ENCODE measurements at places on chromosomes 3 and 15.
A peak's percentile ranks its signal among the peaks of the same experiment; 100 is the strongest.

GRCh38 chr3:4067893-4068292 lies 235.3 kb upstream of the SETMAR start:
- no peak for DNase-seq

DNA sequence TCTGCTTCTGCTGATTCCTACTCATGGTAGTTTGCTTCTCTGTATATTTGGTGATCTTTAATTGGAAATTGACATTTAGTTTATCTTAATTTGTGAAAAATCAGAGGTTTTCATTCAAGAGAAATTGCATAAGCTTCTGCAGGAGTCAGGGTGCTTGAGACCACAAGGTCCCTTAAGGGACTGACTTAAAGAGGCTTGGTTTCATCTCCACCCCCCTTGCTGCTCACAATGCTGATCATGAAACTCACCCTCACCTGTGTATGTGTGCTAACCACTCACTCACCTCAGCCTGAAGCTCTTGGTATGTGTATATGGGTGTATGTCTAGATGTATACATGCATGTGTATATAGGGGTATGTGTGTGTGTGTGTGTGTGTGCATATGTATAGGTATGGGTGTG lies 11.4 kb downstream of the PGPEP1L start:
- no peak for DNase-seq

DNA sequence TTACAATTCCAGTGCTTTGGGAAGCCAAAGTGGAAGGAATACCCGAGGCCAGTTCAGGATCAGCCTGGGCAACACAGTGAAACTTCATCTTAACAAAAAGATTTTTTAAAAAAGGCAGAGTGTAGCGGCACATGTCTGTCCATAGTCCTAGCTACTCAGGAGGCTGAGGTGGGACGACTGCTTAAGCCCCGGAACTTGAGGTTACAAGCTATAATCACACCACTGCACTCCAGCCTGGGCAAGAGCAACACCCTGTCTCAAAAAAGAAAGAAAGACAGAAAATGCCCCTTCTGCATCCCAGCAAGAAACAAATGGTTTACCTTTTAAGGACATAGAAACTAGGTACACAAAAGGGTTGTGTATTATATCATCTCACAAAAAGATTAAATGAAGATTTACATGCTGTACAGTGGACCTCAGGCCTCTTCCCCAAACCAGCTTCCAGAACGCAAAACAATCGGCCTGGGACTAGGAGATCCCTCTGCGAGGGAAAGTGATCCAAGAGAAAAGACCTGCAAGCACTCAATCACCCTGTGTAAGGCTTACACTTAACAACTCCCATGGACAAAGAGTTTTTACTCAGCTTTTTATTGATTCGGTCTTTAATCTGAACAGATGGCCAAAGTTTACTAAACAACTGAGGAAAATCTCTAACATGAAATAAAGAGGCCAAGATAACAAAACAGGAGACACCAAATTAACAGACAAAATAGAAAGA lies 21.2 kb downstream of the TFDP2 start:
- DNase-seq: no peak

DNA sequence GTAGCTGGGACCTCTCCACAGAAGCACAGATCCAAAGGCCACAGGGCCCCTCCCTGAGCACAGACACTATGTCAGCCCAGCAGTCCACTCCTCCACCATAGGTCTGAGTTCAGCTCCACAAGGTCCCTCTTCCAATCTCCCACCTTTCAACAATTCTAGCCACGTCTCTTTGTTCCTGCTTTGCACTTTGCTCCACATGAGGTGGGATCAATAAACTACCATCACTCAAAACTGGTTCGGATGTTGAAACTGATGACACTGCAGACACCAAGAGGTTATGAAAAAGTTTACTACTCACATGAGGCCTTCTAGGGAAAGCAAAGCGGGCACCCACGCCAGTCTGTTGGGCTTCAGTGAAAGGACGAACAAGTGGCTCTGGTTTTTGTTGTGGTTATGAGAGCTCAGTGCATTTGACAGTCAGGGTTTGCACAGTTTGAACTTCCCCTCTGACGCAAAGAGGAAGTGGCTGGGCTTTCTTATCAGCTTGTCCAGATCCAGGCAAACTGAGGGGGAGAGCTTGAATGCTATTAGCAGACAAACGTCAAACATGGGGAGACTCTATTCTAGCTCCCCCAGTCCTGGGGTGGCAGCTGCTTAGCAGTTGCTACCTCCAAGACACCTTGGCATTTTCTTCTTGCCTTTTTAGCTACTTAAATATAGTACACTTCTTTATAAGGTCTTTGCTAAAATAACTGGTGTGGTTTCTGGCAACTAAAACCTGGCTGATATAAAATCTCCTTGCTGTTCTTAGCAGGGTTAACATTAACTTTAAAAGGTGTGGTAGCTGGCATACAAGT lies 37.8 kb downstream of the ZNF445 start:
- DNase-seq: peak; percentile 29

- DNase-seq: peak; percentile 9
Measured at GRCh38 chr3:121552379-121552778, 6.6 kb upstream of the POLQ start.

- DNase-seq: no peak
Measured at GRCh38 chr15:71050461-71050860, 64.8 kb upstream of the THSD4 start.

DNA sequence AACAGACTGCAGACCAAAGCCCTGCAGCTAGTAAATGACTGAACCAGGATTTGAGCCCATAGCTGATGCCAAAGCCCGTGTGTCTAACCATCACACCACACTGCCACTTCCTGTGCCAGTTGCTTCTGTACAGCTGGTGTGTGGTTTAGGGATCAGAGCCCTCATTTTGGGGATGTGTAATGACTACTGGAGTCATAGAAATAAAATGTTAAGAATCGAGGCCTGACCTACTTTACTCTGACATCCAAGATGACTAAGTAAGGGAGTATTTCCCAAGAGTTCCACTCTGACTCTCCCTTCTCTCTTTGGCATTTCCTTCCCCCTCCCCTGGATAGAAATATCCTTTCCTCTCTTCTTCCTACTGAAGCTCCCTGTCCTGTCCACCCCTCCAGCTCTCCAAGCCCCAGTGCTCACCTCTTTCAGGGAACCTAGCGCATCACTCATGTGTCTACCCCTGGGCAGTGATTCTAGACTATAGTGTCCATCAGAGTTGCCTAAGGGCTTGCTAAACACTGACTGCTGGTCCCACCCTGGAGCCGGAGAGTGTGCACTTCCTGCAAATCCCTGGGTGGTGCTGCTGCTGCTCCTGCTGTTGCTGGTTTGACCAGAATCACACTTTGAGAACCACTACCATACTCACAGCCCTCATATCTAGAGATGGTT lies 53.8 kb downstream of the MGLL start:
- DNase-seq: no peak

GRCh38 chr3:188229177-188229576 lies 75.2 kb downstream of the LPP start:
- no peak for DNase-seq

DNA sequence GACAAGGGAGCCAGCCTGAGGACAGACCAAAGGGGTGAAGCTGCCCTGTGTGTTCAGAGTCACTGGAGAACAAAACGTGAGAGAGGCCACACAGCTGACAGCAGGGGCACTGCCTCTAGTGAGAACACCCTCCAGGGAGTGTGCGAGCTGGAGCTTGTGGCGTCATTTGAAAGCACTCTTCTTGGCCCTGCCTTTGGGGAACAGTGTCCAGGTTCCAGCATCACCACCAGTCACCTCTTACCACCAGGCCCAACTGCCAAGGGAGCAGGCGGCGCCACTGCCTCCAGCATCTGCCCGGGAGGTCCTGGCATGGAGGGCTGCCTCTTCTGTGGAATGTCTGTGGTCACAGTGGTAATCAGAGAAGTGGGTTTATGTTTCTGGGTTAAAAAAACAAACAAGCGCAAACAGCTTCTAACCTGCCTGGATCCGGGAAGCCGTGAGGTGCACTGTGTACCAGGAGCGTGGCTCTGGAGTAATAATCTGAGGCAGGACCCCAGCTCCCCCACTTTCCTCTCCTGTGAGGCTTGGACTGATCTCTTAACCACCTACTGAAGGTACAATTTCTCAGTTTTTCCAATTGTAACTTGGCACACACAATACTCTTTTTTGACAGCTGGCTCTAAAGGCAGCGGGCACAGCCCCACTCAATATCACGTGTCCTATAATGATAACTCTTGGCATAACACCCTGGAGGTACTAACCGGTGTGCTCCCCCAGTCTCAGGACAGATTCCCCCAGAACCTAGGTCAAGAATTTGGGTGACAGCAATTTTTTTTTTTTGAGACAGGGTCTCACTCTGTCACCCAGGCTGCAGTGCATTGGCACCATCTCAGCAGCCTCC lies 32.2 kb upstream of the CDCP1 start:
- DNase-seq: no peak

DNA sequence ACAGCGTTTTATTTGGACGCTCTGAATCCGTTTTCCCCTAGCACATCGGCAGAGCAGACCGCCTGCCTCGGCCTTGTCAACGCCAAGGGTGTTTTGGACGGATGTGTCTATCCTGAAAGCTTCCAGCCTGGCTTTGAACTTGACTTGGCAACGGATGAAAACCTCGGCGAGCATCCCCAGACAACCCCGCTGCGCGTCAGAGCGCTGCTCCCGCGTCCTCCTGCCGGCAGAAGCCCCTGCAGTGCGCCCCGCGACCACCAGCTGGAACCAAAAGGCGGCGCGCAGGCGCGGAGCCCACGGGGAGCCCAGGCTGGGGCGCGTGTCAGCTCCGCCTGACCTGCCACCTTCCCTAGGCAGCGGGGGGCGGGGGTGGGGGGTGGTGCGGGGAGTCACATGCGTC lies 26.2 kb upstream of the ARL8B start:
- DNase-seq: peak; percentile 19

Data from C1 segment of cervical spinal cord (tissue), 14 donors.